ENCODE measurements at places on chromosomes 1 and 21.

- DNase-seq = no peak
Measured at GRCh38 chr1:17485281-17485680, 45.8 kb upstream of the RCC2 start.

DNA sequence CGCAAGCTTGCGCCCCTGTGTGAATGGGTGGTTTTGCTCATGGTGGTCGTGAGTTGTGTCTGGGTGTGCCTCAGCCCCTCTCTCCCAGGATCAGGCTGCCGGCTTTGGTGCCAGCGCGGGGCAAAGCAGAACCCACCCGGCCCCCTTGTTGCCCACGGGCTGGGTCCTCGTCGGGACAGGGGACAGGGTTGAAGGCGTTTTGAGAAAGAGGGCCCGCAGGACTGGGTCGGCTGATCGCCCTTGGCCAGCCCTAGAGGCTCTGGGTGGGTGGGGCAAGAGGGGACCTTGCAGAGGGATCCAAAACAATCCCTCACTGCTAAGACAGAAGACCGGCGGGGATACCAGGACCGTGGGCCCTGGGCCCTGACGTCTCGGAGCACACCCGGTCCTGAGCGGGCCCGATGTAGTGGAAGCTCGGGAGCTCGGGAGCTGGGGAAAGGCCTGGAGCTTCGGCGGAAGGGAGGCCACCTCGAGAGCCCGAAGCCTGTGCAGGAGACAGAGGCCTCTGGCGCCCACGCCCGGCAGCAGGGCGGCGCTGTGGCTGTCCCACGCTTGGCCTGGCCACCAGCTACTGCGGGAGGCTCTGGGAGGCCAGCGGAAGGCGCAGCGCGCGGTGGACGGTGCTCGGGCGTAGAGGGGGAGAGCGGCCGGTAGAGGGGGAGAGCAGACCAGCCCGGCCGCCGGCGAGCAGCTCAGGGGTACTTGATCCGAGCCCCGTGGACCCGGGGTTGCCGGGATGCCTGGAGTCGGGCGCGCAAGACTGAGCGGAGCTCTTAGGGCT is 2.8 kb upstream of the ZNF678 start:
- DNase-seq = no peak

- DNase-seq = no peak
Measured at GRCh38 chr1:37475380-37476086, 1.2 kb downstream of the ZC3H12A start.

GRCh38 chr21:31258073-31258472 is 86.0 kb downstream of the TIAM1 start:
- no peak for DNase-seq

GRCh38 chr1:230067419-230067870 is 407 bp downstream of the GALNT2 start:
- peak; percentile 51 for DNase-seq

GRCh38 chr1:81594206-81594605 is 206.5 kb upstream of the ADGRL2 start:
- DNase-seq = no peak

GRCh38 chr1:6657138-6657537 is 32.5 kb downstream of the THAP3 start:
- DNase-seq = no peak

DNA sequence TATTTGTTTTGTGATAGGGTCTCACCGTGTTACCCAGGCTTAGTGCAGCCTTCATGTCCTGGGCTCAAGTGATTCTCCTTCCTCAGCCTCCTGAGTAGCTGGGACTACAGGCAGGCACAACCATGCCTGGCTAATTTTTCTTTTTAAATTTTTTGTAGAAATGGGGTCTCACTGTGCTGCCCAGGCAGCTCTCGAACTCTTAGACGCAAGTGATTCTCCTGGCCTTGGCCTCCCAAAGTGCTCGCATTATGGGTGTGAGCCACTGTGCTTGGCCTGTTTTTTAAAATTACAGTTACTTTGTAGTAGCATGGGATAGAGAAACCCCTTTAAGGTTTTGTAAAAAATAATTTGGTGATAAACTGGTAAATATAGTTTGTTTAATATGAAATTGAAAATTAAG is 69.9 kb downstream of the RPS6KC1 start:
- DNase-seq = no peak
